ENCODE measurements at places on chromosomes 3 and 15.

DNA sequence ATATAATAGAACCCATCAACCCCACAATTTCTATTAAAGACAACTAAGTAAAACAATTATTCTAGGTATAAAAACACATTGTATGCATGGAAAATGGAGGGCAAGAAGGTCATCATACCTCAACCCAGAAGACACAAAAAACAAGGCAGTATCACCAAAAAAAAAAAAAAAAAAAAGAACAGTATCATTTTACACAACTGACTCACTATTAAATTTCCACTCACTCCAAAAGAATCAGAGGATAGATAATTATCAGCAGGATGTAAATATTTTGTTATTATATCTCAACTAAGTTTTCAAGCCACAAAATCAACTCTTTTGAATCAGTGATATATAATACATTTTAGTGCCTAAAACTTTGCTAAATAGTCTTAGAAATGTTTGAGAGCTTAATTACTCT lies 55.0 kb downstream of the CLASP2 start:
- no peak for DNase-seq

DNA sequence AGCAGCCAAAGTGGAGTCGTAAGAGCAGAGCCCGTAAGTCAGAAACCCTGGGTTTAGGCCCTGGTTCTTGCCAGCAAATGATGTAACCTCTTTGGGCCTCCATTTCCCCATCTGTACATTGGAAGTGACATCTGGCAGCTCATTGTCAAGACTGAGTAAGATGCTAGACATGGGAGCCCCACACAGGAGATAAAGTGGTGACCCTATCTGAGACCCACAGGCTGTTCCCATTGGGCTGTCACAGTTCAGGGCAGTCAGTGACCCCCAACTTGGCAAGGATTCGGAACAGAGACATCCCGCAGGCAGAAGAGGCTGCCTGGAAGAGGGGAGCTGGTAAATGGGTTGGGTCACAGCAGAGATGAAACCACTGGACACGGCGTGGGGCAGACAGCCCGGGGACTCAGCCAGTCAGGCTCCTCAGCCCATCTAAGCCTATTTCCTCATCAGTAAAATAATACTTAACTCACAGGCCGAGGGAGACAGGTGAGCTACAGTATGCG lies 1.8 kb downstream of the CLN6 start:
- no peak for DNase-seq

GRCh38 chr3:81823882-81824395 lies 62.5 kb upstream of the GBE1 start:
- DNase-seq, result no peak

GRCh38 chr15:82805994-82806406 lies at the start of gene FSD2:
Gene FSD2 (minus strand): TSS chr15:82806069. CDS start chr15:82787390, 18,679 bp downstream.
- DNase-seq, result no peak

- DNase-seq, result no peak
Observed at GRCh38 chr15:94968133-94968532, 736.8 kb downstream of the MCTP2 start.

GRCh38 chr3:128084675-128085021 lies 32.4 kb downstream of the SEC61A1 start:
- peak; percentile 5 for DNase-seq

- DNase-seq, result no peak
Observed at GRCh38 chr3:111351334-111351733, 190.7 kb upstream of the CD96 start.

GRCh38 chr3:188486126-188486525 lies 332.2 kb downstream of the LPP start:
- no peak for DNase-seq

GRCh38 chr3:60431599-60431958 lies 819.7 kb downstream of the FHIT start:
- no peak for DNase-seq

- no peak for DNase-seq
Observed at GRCh38 chr3:118626453-118626852, 408.2 kb downstream of the IGSF11 start.
